ENCODE measurements at places on chromosomes 5 and 9.

DNA sequence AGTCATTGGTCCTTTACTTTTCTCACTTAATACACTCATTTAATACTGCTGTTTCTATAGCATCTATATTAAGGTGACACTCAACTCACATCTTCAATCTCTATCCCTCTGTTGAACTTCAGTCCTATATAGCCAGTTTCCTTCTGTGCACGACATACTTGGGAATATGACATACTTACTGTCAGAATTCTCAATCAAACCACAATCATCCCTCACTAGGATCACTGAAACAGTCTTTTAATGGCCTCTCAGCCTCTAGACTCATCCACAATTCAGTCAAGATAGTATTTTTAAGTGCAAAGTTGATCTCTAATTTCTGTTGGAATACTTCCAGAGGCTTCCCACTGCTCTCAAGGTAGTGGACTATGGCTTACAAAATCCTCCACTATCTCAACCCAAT, 251.0 kb upstream of the MEF2C start:
- no peak for DNase-seq

GRCh38 chr5:151600069-151600665, 9.0 kb upstream of the FAT2 start:
- no peak for DNase-seq

- no peak for DNase-seq
These were observed 6.1 kb downstream of the CYSTM1 start for GRCh38 chr5:140181002-140181483.

GRCh38 chr5:113524927-113525326, 11.4 kb downstream of the YTHDC2 start:
- no peak for DNase-seq

DNA sequence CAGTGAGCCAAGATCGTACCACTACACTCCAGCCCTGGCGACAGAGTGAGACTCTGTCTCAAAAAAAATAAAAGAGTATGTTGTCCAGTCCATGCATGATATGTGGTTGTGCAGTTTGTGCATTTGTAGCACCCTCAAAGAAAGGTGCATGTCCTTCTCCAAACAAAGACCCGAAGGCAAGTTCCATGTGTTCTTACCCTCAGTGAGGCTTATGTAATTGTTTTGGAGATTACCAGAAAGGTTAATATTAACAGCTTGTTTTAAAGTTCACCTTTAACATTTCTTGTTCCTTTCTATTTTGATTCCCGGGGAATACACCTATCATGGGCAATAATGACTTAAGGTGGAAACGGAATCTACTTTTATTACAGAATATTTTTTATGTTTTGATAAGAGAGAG, 22.3 kb downstream of the KIAA1191 start:
- DNase-seq, result no peak

- DNase-seq, result no peak
These were observed 45.4 kb downstream of the SPATA31C2 start for GRCh38 chr9:88092797-88093331.

DNA sequence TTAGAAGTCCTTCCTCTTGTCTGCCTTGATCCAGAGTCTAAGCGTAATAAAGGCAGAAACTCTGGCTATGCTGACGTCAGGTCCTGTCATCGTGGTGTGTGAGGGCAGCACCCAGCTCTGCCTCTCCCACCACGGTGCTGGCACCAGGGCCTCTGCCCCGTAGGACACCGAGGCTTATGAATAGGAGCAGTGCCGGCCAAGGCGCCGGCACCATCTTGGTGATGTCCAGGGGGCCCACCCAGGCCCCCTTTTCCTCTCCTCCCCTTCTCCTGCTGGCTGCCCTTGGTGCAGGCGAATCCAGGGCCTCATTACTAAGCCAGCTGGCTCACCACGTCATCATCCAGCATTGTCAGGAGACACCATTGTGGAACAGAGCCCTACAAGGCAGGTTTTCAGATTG, 252.3 kb downstream of the FANCC start:
- DNase-seq, result no peak

DNA sequence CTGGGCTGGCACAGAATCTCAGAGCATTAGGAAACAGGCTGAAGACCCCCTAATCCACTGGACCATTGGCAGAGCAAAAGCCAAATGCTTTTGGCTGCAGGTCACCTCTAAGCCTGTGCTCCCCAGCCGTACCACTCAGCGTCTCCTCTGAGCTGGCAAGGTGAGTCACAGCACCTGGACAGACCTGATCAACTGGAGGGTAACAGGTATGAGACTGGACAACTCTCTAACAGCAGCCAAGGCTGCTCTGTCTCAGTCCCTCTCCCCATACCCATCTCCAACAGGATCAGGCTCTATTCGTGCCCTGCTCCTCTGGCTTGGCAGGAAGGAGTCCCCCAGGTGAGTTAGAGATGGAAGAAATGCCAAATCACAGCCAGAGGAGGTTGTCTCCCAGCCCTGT, 4.7 kb downstream of the GOLGA2 start:
- DNase-seq, result no peak

DNA sequence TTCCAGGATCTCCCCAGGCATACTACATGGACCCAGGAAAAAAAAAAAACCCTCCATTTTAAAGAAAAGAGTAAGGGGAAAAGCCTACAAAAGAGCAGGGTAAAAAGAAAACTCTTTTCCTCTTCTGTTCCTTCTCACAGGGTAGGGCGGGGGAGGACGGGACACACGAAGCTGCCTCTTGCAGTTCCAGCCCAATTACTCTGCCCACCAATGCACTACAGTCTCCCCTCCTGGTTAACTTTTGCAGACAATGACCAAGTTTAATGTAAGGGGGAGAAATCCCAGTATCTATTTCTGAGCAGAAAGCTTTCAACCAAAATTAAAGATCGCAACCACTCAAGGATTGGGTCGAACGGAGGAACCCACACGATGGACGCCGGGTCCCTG, 1.3 kb downstream of the BRD3 start:
- no peak for DNase-seq

GRCh38 chr9:91899219-91899563, 50.8 kb downstream of the ROR2 start:
- DNase-seq, result no peak

- DNase-seq, result no peak
These were observed 55.0 kb downstream of the OXCT1 start for GRCh38 chr5:41815261-41815660.

- no peak for DNase-seq
These were observed 275.4 kb downstream of the SLIT3 start for GRCh38 chr5:169025491-169025890.

GRCh38 chr5:42898760-42899159, 87.1 kb upstream of the SELENOP start:
- DNase-seq, result no peak

- DNase-seq, result no peak
These were observed 20.8 kb upstream of the MATR3 start for GRCh38 chr5:139272471-139273321.

GRCh38 chr9:129939431-129939830, 103.6 kb downstream of the FNBP1 start:
- DNase-seq, result no peak

- no peak for DNase-seq
These were observed 52.9 kb downstream of the MACROH2A1 start for GRCh38 chr5:135345956-135346731.
